ENCODE measurements at places on chromosomes 5 and 9.

DNA sequence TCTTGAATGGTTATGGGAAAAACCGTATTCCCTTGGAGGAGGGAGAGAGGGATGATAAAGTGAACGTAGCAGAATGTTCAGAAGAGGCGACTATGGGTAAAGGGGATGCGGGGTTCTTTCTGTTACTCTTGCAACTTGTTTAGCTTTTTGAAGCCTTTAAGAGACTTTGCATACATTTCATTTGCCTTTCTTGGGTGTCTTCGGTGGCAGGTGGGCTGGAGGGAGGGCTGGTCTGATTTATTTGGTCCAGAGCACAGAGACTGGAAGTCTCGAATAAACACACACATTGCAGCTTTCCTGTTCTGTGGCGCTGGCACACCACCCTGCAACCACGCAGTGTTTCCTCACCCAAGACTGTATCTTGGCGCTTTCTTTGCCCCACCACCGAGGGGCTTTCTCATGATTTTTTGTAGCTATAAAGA, 23.2 kb downstream of the TTF1 start:
- no peak for DNase-seq

DNA sequence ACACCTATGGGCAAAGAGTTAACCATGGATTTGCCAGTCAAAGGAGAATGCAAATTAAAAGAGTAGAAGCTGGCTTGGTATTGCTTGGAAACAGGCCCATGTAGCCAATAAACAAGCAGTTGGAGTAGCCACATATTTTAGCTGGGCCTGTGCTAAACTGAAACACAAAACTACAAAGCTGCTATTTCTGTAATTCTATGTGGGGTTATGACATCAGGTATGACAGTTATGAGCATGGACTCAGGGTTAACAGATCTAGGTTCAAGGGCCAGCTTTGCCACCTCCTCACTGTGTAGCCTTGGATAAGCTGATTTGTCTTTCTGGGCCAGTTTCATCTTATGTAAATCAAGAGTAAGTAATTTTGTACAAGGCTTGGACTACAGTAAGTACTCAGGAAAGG, 142.7 kb downstream of the PIP5K1B start:
- DNase-seq = no peak

DNA sequence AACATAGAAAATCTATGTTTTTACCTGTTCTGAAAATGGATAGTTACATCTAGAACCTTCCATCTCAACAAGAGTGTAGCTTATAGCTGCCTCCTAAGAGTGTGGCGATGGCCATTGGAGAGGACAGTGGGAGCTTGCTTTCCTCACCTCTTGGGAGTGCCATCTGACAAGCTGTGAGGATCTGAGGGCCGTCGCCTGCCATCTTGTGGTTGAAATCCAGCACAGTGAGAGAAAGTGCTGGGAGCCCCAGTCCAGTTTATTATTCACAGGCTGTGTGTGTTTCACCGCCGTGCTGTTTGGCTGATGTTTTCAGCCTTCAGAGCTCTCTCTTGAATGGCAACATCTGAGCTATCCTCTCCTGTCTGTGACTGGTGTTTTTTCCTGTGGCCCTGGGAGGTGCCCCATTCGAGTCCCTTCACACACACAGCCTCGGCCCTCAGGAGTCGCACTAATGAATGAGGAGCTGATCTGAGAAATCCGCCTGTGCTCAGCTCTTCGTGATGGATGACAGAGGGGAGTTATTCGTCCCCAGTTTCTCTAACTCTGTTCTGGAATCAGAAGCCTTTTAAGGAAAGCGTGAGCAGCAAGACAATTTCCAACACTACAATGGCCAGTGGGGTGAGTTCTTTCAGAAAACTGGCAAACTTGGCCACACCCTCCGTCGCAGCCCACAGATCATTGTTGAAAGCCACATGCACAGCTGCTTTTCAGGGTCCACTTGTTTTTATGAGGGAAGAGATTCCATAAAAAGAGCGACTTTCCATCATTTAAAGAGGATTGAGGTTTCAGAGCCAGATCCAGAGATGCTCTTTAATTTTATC, 170.3 kb downstream of the PDZD2 start:
- DNase-seq = peak; percentile 70

GRCh38 chr5:17481378-17481777, 16.7 kb upstream of the TAF11L2 start:
- DNase-seq = no peak

DNA sequence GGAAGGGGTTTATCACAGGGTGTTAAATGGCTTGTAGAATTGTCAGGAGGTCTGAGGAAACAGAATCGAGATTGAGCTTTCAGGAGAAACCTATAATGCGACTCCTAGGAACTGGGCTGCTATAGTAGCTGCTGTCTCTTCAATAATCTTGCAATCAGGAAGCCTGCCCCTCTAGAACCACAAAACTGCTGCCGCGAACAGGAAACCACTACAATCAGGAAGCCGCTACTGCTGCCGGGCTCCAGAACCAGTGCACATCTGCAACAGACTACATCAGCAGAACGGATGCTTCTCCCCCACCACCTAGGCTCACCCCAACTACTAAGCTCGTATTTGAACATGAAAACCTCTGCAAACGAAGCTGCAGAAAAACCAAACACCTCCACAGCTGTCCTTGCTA, 31.6 kb downstream of the TNFSF8 start:
- no peak for DNase-seq

Measured in nucleus accumbens (tissue), 56 donors.